Stimulated activated CD4-positive, alpha-beta T cell treated with anti-CD3 and anti-CD28 coated beads, Interleukin-4, amount 100 ng/mL, for 1 hour (primary cell): ENCODE measurements at places on chromosomes 1 and 21.
A peak's percentile ranks its signal among the peaks of the same experiment; 100 is the strongest.

GRCh38 chr1:62271134-62271533 is 48.1 kb downstream of the KANK4 start:
- DNase-seq = no peak

GRCh38 chr21:38914528-38915293 is 109.0 kb downstream of the ETS2 start:
- DNase-seq = no peak

DNA sequence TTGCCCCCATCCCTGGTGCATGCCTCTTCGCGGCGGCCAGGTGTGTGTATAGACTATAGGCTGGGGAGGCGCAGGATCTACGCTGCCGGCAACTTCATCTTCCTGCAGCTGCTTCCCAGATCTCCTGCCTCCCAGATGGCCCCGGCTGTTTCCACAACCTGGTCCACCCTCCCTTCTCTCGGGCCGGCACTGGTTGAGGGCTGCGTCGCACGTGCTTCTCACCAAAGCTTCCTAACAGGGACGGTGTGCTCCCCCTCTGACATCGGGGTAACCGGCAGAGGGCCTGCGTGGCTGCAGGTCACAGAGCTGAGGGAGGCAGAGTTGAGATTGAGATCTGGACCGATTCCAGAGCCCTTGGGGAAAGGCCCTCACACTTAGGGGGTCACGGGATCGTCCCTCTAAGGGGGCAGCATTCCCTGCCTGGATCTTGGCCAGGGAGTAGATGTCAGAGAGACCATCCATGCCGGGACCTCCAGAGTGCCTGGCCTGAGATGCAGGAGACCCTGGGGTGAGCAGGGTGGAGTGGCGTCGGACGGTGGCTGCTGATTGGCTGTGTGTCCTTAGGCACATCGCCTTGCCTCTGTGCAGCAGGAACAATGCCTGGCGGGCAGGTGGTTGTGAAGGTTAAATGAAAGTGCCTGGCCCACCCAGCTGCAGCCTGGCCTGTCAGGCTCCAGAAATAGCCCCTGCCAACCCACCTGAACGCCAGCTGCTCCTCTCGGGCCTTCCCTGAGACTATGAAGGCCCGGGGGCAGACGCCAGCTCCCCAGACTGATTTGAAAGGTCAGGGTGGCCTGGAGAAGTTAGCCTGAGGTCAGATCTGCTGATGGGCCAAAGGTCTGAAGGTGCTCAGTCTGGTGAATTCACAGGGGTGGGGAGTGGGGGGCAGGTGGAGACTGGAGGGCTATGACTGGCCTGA is 6.1 kb upstream of the MASP2 start:
- DNase-seq = peak; percentile 35

GRCh38 chr1:87394513-87394912 is 65.8 kb downstream of the LMO4 start:
- DNase-seq = no peak

GRCh38 chr1:62832276-62832675 is 48.3 kb downstream of the ATG4C start:
- DNase-seq = no peak

GRCh38 chr1:7712731-7713323 is 58.3 kb upstream of the VAMP3 start:
- DNase-seq = no peak

- DNase-seq = no peak
Measured at GRCh38 chr1:160638926-160639325, 7.9 kb downstream of the SLAMF1 start.

GRCh38 chr1:71721532-71721931 is 560.8 kb downstream of the NEGR1 start:
- DNase-seq = no peak

- DNase-seq = no peak
Measured at GRCh38 chr1:157469752-157470675, 82.3 kb downstream of the FCRL5 start.

GRCh38 chr1:94142583-94142982 is 21.6 kb upstream of the ABCA4 start:
- DNase-seq = no peak

DNA sequence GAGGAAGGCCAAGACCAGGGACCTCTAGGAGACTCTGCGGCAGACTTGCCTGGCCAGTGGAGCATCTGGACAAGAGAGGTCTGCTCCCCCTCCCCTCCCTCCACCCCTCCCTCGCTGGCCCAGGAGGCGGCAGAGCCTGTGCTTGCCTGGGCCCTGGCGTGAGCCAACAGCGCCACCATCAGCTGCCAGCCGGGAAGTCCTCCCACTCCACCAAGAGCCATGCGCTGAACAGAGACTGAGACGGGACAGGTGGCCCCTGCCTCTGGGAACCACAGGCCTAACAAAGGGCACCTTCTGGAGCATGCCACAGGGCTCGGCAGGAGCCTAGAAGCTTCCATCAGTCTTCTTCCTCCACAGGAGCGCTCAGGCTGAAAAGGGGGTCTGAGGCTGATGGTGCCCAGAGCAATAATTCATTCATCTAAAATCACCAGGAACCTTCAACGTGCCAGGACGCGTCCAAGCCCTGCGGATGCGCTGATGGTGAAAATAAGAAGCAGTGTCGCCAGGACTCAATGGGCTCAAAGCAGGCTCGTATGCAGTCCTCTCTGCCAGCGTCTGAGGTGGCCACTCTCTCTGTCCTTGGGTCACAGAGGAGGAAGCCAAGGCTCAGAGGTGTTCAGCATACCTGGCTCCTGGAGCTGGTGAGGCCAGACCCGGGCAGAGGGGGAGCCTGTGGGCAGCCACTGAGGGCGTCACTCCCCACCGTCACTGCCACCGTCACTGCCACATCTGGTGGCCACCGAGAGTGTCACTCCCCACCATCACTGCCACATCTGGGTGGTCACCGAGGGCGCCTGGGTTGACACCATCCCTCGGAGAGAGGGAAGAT is 161.2 kb downstream of the NPHP4 start:
- DNase-seq = no peak

DNA sequence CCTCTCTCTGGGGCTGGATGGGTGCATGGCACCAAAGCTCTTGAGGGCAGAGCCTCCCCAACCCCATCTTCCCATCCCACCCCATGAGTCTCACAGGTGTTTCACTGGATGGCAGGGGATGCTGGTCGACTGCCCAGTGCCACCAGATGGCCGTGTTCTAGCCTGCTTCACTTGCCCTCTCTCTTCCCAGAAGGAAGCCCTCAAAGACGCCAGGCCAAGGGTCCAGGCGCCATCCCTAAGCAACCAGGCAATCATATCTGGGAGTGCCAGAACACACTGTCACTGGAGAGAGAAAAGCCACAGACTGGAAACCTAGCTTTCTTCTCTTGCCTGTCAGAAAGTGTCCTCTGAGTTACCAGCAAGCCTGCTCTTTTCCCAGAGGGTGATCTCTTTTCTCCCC is 26.7 kb downstream of the PIGM start:
- no peak for DNase-seq

GRCh38 chr1:36257375-36257767 is 33.1 kb downstream of the THRAP3 start:
- DNase-seq = no peak
